Fibroblast of villous mesenchyme (primary cell): ENCODE measurements at places on chromosomes 4 and X.

GRCh38 chrX:10278716-10279115 is 121.9 kb downstream of the CLCN4 start:
- DNase-seq, result no peak

GRCh38 chr4:107666134-107666533 is 53.9 kb downstream of the PAPSS1 start:
- DNase-seq, result peak; percentile 64

DNA sequence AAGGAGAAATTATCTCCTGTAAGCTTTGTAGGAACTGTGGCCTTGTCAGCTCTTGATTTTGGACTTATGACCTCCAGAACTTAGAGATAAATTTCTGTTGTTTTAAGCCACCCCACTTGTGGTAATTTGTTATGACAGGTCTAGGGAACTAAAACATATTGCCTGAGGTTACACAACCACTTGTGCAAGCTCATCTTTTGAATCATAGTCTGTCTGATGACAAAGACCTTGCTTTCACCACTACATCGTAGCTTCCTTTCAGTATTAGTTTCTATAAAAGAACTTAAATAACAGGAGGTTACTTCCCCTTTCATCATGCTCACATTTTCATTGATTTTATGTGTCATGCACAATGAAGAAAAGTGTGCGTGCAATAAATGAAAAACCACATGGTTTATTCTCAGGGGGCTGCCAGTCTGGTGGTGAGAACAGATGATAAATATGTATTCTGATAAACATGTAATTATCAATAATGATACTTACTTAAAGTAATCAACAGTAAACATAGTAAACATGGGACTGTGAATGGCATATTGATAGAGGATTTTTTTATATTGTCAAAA is 690.0 kb upstream of the HS3ST1 start:
- DNase-seq, result peak; percentile 19

DNA sequence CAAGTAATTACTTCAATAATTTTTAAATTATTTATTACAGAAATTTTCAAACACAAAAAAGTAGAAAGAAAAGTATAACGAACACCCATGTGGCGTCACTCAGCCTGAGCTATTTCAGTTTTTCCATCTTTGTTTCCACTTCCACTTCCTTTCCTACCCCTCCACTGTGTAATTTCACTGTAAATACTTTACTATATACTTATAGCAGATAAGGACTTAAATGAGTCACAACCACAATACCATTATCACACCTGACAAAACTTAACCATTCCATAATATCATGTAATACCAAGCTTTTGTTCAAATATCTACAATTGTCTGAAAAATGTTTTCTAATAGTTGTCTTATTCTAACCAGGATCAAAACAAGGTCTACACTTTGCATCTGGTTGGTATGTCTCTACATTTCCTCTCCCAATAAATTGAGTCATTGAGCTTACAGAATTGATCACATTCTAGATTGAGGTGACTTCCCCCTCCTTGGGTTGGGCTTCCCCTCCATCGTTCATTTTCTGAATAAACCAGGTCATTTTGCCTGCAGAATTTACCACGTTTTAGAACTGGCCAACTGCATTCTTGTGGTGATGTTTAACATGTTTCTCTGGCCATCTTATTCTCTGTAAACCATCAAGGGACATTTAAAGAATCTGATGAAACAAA is 48.7 kb downstream of the ATP10D start:
- DNase-seq, result no peak
